Hepatic stellate cell (primary cell): ENCODE measurements at places on chromosomes 12 and 14.

DNA sequence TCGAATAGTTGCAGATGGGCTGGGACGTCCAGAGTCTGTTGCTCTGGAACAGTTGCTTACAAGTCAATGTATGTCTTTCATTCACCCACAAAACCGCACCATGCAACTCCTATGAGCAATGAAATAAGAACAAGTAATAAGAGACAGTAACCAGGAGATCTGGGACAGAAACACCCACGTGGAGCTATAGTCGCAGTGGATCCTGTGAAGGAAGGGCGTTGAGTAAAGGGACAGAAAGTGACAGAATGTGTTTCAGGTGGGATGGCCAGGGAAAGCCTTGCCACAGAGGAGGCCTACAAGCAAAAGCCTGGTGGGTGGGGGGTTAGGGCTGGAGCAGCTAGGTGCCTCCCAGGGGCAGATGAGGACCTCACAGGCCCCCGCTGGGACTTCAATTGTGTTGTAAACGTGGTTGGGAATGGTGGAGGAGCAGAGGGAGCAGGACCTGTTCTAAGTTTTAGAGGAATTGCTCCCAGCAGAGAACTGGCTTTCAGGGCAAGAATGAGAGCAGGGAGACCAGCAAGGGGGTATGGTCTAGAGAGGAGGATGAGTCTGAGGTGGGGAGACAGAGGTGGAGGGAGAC lies 86.7 kb upstream of the FZD10 start:
- no peak for DNase-seq

GRCh38 chr12:97960741-97961608 lies 498.4 kb downstream of the RMST start:
- no peak for DNase-seq

DNA sequence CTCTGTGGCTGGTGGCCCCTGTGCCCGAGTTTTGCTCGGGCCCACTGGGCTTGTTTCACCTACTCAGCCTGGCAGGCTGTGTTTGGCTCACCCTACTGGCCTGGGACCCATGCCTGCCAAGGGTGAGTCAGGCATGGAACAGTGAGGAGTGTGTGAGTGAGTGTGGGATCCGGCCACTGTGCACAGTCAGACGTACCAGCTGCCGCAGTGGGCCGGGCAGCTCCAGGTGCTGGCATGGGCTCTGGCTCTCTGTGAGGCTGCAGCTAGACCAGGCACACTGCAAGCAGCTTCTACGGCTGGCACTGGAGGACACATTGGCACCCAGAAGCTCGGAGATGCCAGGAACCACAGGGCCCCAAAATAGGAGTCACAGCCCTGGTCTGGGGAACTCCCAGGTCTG lies 40.6 kb downstream of the HSD17B6 start:
- DNase-seq, result no peak

- no peak for DNase-seq
Measured at GRCh38 chr14:87990682-87991081, 2.3 kb downstream of the GALC start.

DNA sequence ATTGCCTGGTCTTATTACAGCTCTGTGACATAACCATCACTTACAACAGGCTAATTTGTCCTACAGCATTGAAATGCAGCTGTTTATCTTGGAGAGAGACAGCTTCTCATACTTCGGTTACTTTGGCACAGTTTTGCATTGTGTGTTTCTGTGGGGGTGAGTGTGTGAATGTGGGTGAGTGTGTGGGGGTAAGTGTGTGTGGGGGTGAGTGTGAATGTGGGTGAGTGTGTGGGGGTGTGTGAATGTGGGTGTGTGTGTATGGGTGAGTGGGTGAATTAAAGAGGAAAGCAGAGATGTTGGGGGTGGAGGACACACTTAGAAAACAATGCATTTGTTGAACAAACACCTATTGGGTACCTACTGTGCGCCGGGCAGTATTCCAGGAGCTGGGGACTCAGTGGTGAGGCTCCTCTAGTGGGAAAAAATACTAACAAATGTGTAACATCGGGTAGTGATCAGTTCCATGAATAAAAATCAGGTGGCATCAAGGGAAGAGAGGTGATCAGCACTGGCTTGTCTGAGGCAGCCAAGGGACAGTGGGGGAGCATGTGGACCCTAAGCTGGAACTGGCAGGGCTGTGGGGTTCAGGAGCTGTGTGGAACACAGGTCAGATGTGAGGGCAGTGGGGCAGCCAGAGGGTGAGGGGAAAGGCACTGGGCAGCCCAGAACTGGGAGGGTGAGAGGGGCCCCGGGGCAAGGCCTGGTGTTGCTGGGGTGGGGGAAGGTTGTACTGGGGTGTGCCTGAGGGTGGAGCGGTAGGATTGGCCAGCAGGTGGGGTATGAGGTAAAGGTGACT lies 44.1 kb upstream of the AMN start:
- no peak for DNase-seq

GRCh38 chr14:97544571-97544970 lies 747.4 kb downstream of the VRK1 start:
- no peak for DNase-seq

DNA sequence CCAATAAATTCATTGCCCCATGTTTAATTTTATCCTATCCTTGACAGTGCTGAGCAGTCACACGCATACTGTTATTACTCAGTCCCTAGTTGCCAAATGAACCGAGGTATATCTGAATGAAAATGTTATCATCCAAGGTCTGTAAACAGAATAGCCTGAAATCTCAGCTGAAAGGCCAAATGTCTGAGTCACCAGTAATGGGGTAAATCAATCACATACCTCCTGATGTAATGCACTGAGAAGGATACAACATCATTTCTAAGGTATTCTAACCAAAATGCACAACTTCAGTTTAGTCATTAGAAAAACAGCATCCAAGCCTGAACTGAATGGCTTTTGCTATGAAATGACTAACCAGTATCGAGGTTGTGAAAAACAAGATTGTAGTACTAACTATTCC lies 228.6 kb downstream of the DPF3 start:
- DNase-seq, result peak; percentile 78

GRCh38 chr14:26319139-26319864 lies 278.5 kb downstream of the NOVA1 start:
- no peak for DNase-seq

GRCh38 chr12:11703378-11703777 lies 53.9 kb downstream of the ETV6 start:
- DNase-seq, result no peak
